ENCODE measurements at places on chromosomes 16 and 17. TPM values are rescaled to one million over a fixed set of nuclear protein-coding genes. Genes with fewer than 3 reads are reported as not detected.

DNA sequence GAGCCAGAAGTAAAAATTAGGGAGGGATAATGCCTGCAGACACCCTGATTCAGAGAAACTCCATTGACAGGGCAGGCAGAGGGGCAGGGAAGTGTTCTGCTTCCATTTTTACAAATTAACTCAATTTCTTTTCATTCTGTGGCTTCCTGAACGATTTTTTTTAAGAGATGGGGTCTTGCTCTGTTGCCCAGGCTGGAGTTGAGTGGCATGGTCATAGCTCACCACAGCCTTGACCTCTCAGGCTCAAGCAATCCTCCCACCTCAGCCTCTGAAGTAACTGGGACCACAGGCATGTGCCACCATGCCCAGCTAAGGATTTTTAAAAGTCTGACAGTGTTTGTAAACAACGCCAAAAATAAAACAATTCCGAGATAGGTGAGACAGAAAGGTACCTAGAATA lies 99.8 kb downstream of the SMG6 start:
- no peak for ATAC-seq

GRCh38 chr16:85234310-85235204 lies 122.3 kb upstream of the CIBAR2 start:
- peak; percentile 83 for ATAC-seq

DNA sequence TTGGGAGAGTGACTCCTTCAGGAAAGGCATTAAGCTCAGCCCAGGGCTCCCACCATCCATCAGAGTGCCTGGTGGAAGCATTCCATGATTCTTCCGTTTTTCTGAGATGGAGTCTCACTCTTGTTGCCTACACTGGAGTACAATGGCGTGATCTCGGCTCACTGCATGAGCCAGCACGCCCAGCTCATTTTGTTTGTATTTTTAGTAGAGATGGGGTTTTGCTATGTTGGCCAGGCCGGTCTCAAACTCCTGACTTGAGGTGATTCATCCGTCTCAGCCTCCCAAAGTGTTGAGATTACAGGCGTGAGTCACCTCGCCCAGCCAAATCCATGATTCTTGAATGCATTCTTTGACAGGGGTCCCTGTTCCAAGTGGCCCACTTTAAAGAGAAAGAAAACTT lies 23.1 kb downstream of the MIS12 start:
- no peak for ATAC-seq

- no peak for ATAC-seq
These were observed 3.4 kb upstream of the LPCAT2 start for GRCh38 chr16:55505333-55506015.

- ATAC-seq, result no peak
These were observed 18.0 kb upstream of the KCNJ18 start for GRCh38 chr17:21674242-21674731.

GRCh38 chr17:45077643-45078042 lies 16.5 kb downstream of the NMT1 start:
- no peak for ATAC-seq

GRCh38 chr16:13926464-13926863 lies 6.5 kb downstream of the ERCC4 start:
- no peak for ATAC-seq

DNA sequence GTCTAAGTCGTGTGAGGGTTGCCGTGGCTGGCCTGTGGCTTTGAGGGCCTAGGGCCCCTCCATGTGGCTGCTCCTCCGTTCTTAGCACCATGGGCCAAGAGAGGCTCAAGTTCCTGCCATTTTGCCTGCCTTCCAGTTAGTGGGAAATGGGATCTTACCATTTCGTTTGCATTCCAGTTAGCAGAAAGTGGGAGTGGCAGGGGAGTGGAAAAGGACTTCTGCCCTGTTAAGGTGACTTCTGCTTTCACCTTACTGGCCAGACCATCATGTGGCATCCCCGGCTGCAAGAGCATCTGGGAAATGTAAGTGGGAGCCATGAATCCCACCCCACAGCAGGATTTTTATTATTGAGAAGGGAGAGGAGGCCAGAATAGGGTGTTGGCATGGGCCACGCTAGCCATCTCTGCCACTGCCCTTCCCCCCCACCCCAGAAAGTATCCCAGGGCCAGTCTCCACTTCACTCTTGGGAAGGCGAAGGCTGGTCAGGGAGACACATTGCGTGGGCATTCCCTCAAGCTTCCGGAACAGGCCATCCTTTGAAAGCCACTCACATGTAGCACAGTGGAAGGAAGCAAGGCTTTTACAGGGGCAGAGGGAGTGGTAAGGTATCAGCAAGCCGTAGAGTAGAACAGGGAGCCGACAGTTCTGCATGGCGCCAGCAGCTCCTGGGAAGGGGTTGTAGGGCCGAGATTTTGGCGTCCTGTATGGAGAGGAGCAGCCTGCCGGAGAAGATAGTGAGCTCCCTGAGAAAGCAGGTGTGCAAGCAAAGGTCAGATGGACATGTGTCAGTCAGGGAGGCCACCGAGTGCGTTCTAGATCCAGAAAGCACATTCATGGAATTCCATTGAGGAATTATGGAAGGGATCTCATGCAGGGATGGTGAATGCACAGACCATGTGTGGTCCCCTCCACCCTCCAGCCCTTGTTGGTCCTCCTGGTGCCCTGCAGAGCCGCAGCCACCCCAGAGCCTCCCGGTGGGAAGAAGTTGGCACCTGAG lies 33.4 kb downstream of the CMIP start:
- no peak for ATAC-seq

GRCh38 chr17:31680126-31680525 lies 178.9 kb downstream of the COPRS start:
- no peak for ATAC-seq

DNA sequence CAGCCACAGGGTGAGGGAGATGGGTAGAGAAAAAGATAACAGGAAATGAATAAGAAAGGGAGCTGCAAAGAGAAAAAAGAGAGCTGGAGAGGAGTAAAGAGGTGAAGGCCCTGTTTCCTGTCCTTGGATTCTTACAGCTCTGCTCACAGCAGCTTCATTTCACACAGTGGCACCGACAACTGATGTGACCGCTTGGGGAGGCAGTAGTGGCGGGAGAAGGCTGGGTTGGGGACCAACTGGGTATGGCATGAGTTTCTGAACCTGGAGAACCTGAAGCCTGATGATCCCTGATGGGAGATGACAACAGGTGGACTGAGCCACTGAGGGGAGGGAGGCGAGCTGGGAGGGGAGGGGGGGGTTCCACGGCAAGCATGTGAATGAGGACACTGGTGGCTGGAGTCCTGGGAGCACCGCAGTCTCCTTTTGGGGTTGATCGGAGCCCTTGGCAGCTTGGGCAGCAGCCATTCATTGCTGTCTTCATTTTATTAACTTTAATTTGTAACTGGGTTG lies 34.3 kb upstream of the TOB1 start:
- ATAC-seq, result no peak

- ATAC-seq, result no peak
These were observed 56.5 kb downstream of the DNAH2 start for GRCh38 chr17:7774055-7774521.

- ATAC-seq, result no peak
These were observed 169.4 kb downstream of the IRX5 start for GRCh38 chr16:55100100-55100499.

- ATAC-seq, result peak; percentile 80
These were observed 127.9 kb downstream of the RBFOX3 start for GRCh38 chr17:79482727-79483521.

MPV17L gene
- 10.3 TPM for total RNA-seq

GPR139 gene
- total RNA-seq, result 1.2 TPM
